ENCODE measurements at places on chromosomes 6 and 20.

DNA sequence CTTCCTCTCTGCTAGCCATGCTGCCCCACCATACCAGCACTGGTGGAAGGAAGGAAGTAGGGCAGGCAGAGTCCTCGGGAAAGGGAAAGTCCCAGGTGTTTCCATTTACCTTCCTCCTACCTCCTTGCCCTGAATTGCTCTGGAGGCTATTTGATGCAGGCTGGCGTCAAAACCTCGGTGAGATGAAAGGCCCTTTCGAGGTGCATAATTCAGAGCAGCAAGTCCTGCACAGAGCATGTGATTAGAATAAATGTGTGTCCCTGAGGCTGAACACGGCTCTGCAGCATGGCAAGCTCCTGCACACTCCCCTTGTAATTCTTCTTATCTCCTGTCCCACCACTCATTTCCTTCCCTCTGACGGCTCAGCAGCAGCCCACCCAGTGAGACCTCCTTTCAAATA is 98.7 kb upstream of the LRFN2 start:
- DNase-seq, result no peak

GRCh38 chr6:3310703-3311102 is 52.0 kb downstream of the PSMG4 start:
- no peak for DNase-seq

DNA sequence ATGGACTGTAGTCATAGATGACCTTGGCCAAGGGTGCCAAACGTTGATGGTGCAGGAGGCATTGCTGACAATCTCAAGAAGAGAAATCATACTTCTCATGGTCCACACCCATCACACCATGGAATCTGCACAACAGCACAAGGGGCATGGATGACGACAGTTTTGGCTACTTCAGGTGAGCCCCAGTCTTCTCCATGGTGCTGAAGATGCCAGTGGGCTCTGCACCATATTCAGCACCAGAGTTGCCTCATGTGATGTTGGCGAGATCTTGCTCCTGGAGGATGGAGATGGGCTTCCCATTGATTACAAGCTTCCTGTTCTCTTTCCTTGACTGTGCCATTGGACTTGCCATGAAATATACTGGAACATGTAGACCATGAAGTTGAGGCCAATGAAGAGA is 188.9 kb downstream of the NRN1 start:
- DNase-seq, result no peak

DNA sequence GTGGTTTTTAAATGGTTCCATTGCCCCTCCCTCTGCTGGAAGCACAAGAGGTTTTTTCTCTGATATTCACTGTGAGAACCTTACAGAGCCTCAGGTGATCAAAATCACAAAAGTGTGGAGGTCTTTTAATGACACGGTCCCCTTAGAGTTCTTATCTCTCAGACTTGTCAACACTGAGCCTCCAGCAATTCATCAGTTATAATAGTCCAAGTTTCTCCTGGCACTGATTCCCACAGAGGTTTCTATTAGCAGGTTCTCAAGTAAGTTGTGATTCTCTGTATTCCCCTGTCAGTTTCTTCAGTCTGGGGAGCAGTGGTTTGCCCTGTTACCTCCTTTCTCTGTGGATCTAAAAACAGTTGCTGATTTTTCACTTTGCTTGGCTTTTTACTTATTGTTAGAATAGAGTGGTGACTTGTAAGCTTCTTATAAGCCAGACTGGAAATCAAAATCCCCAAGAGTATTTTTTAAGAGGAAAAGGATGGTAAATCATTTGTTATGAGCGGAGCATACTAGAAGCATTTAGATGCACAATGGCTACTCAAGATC is 157.4 kb upstream of the BMP5 start:
- no peak for DNase-seq

GRCh38 chr6:16184129-16184528 is 54.3 kb upstream of the GMPR start:
- DNase-seq, result peak; percentile 68

GRCh38 chr6:399785-400534 is 8.4 kb downstream of the IRF4 start:
- DNase-seq, result no peak

Measured in H9 (cell line).